ENCODE measurements at places on chromosomes 5 and 9.

DNA sequence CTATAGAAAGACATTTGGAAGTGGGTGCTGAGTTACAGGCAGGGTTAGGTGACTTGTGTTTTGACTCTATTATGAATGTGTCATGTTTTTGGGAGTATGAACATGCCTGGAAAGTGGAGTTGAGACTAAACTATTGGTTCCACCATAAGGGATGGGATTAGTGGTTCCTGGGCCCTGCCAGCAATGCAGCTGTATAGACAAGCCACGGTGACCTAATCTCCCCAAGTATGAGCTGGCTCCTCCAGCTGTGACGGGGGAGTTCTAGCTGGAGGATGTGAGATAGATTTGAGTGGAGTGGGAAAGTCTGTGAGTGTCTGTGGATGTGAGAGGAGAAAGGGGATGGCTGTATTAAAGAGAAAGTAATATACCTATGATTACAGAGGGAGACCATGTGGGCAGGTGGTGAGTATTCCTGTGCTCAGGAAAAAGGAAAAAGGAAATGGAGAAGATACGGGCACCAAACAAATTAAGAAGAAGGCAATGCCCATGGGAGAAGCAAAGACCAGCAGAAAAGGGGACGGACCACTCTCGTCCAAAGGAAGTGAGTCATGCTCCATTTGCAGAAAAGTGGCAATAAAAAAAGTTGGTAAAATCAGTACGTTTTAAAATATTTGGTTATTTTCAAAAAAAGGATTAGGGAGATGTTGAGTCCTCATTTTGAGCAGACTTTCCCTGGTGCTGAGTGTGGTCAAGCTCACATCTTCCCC is 48.3 kb upstream of the ICE1 start:
- DNase-seq: no peak

GRCh38 chr5:125554355-125554754 is 807.9 kb upstream of the ZNF608 start:
- no peak for DNase-seq

DNA sequence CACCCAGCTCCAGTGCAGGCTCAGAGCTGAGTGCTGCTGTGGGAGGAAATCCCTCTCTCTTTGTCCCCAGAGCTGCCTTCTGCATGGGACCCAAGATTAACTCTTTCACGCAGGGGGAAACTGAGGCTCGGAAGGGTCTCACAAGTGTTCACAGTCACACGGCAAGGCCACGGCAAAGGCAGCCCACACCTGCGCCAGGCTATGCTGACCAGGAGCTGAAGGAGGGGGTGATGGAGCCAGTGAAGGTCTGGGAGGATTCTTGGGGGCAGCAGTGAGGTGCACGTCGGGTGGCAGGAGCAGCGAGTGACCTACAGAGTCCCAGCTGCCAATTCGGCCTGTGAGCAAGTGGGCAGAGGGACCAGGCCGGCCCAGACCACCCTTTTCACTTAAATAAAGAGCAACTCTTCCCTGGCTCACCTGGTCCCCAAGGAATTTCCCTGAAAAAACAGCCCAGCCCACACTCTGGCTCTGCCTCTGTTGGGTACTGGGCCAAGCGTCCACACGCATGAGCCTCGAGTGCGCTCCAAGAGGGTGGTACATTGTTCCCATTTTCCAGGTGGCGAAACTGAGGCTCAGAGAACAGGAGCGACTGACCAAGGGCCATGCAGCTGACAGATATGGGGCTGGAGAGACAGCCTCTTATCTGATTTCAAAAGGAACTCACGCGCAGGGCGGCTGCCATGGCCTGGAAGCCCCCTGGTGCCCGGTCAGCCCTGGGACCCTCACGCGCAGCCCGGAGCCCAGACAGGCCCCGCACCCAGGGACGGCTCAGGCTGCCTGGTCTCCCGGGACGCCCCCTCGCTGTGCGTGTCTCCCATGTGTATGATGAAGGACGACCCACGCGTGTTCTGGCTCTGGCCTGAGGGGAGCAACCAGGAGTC is 28.2 kb downstream of the SARDH start:
- DNase-seq: no peak

GRCh38 chr9:94554439-94555331 is at the start of gene PCAT7:
TSS of gene PCAT7 (plus strand) at chr9:94555083.
- DNase-seq: peak; percentile 5

- DNase-seq: no peak
Observed at GRCh38 chr5:171272996-171273970, 35.8 kb upstream of the TLX3 start.

GRCh38 chr5:52776116-52776515 is 11.6 kb upstream of the ITGA1 start:
- DNase-seq: no peak

DNA sequence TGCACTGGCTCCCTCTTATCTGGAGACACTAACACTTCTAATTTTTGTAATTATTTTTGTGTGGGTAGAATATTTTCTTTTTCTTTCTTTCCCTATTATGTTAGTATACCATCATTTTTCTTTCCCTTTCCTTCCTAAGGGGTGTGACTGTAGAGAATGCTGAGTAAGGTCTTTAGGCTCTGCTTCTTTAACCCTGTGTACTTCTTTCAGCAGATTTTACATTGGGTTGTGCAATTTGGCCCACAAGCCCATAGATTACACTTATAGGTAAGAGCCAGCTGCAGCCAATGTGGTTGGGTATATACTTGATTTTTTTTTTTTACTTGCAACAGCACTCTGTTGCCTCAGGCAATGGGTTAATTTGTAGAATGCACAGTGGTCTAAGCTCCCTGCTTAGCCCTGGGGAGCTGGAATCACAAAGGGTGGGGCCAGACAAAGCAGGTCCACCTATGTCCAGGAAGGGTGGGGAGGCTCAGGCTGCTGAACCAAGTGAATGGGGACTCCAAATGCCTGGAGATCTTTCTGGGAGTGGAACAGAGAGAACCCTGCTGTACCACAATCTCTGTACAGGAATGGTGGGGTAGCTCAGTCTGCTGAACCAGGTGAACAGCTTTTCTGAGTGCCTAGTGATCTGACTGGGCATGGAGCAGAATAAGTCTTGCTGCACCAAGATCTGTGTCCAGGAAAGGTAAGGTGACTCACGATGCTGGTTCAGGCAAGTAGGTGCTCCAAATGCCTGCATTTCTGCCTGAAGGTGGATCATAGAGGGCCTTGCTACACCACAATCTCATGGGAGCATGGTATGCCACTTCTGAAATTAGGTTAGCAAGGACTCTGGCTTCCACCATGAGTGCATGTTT is 64.9 kb downstream of the SLC25A46 start:
- DNase-seq: no peak

DNA sequence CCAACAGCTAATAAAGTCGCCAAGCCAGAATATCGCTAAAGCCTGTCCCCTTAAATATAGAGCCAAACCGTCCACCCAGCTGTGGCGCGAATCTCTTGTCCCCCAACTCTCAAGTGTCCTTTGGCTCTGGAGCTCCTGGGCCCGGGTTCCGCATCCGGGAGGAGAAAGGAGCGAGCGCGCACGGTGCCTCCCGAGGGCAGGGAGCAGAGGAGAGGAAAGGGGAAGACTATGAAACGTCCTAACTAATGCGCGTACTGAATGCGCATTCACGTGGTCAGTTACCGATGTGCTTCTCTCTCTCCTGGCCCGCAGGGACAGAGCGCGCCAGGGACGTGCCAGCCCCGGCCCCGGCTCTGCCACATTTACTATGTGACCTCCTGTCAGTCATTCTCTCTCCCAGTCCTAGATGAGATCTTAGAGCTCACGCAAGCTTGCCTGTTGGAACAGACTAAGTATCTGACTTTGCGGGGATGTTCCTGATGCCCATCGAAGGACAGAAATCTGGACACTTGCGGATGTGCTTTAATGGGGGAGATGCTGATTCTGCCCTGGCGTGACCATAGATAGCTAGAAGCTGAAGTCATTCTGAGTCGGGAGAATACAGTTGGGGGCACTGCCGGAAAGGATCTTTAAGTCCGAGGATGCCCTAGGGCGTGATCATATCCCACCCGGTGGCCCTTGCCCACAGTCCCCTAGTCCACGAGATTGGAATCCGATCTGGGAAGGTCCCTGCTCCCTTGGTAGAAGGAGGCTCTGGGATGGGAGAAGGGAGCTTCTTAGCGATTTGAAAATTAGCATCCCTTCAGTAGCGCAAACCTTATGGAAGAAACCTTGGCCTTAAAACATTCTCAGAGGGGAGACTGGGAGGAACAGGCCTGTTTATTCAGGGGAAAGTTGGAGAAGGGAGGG is 5.7 kb upstream of the EBF1 start:
- DNase-seq: no peak

GRCh38 chr5:72238712-72239445 is 81.2 kb downstream of the MRPS27 start:
- no peak for DNase-seq

DNA sequence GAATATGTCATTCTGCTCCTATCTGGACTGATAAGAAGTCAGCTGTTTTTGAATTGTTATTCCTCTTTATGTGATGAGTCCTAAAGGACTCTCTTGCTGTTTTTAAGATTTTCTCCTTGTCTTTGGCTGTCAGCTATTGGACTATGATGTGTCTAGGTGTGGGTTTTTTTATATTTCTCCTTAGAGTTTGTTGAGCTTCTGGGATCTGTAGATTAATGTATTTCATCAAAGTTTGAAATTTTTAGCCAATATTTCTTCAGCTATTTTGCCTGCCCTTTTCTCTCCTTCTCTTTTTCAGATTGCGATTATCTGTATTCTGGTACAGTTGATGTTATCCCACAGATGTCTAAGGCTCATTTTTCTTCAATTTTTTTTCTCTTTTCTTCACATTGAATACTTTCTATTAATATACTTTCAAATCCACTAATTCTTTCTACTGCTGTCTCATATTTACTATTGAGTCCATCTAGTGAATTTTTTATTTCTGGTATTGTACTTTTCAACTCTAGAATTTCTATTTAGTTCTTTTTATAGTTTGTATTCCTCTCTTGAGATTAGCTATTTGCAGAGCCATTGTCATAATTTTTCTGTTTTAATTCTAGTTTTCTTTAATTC is 31.1 kb downstream of the RPS23 start:
- no peak for DNase-seq

DNA sequence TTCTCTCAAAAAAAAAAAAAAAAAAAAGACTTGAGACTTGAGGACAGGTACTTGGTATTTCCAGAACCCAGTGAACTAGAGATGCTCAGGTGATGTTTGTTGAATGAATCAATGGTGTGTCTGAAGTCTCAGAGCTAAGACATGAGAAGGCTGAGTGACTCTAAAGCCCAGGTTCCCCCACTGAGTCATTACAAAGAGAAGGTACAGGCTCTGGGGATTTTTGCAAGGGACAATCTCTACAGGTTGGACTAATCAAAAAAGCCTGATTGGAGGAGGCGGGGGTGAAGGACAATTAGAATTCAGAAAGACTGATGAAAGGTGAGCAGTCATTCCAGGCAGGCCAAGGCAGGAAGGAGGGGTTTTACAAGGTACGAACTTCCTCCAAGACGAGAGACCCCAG is 8.2 kb upstream of the FABP6 start:
- no peak for DNase-seq

DNA sequence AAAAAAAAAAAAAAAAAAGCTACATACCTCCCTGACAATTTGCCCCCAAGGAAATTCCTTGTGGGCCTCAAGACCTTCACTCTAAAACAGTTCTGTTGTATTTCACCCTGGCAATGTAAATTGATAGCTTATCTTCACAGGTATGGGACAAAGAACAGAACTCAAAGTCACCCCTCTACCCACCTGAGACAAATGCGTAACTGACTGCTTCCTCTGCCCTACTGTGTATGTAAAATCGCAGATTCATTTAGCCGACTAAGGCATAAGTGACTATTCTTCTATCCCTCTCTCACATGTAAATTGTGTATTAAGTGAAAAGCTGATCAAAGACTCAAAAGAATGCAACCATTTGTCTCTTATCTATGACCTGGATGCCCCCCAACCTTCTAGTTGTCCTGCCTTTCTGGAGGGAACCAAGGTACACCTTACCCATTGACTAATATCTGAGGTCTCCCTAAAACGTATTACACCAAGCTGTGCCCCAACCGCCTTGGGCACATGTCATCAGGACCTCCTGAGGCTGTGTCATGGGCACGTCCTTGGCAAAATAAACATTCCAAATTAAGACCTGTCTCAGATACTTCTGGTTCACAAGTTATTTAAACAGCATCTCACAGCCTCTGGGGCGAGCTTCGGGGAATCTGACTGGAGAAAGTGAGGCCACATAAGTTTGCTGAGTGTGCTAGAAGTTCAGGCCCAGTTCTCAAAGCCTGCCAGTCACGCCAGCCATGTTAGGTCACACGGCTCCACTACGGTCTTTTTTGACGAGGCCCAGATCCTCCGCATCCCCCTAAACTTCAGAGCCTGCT is 954 bp downstream of the TBCA start:
- no peak for DNase-seq

DNA sequence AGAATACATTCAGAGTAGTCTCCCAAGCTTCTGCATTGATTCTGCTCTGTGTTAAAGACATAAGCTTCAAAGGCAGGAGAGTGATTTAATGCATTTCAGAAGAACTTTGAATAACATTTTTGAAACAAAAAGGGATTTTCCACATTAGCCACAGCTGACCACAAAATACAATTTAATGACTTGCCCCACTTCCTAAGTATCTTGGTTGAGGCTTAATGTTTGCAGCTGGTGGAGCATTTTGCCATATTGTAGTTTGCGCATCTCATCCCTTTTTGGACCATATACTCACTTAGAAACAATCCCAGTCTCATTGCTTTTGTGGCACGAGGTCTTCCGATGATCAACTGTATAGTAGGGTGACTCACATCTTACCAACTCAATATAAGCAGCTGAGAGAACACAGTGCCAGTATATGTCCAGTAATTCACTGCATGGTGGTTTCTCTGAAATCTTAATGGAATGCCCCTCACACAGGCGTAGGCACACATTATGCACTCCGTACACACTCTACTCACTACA is 455.8 kb upstream of the PTGER4 start:
- peak; percentile 21 for DNase-seq

DNA sequence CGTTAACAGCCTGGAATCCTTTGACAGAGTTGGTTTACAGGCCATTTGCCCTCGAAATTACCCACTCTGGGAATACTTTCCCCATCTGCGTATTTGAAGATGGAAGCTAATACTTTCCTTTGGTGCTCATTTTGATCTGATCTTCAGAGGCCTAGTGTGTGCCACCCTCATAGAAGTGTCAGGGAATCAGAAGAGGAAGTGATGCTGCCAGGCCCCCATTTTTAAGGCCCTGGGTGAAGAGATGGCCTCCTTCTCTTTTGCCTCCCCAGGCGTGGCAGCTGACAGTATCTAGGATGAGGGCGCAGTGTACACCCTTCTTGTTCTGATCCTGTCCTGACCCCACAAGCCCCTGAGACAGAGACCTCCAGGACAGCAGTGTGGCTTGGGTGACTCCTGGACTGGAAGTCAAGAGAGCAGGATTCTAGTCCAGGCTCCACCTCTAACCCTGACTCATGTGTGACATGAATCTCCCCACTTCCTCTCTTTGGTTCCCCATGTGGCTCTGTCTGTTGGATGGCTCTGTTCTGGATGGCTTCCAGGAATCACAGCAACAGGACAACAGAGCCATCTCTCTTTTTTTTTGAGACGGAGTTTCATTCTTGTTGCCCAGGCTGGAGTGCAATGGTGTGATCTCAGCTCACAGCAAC is 27.8 kb downstream of the CSF1R start:
- DNase-seq: no peak

- DNase-seq: no peak
Observed at GRCh38 chr9:134657666-134658377, 16.2 kb downstream of the COL5A1 start.

- DNase-seq: no peak
Observed at GRCh38 chr9:11103525-11103924, 490.7 kb upstream of the PTPRD start.

GRCh38 chr5:172293054-172293744 is 9.6 kb upstream of the UBTD2 start:
- peak; percentile 41 for DNase-seq

All from stimulated activated CD8-positive, alpha-beta memory T cell treated with anti-CD3 and anti-CD28 coated beads, Interleukin-15, amount 100 ng/mL, for 48 hours (primary cell).